ENCODE measurements at places on chromosomes 2 and 18.
A peak's percentile ranks its signal among the peaks of the same experiment; 100 is the strongest.

GRCh38 chr18:28581521-28582071 is 404.7 kb upstream of the CDH2 start:
- no peak for DNase-seq

DNA sequence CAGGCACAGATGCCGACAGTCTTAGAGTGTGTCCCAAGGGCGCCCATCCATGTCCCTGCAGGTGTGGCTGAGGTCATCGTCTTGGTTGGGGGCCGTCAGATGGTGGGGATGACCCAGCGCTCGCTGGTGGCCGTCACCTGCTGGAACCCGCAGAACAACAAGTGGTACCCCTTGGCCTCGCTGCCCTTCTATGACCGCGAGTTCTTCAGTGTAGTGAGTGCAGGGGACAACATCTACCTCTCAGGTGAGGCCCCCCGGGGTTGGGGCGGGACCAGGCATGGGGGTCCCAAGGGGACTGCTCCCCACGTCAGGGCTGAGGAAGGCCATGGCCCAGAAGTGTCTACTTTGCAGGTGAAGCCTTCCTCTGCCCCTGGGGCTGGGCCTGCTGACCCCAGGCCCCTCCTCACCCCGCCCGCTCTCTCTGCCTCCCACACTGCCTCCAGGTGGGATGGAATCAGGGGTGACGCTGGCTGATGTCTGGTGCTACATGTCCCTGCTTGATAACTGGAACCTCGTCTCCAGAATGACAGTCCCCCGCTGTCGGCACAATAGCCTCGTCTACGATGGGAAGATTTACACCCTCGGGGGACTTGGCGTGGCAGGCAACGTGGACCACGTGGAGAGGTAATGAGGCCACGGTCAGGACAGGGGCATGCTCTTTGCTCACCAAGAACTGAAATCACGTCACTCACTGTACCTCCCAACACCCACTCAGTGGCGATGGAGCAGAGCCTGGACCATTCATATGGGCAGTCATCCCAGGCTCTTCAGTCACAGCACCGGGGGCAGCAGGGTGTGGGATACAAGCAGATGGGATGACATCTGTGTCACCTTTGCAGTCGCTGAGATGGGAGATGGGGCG is 230.8 kb downstream of the ATAD2B start:
- no peak for DNase-seq

- DNase-seq = no peak
Measured at GRCh38 chr2:238299803-238300202, 11.4 kb upstream of the PER2 start.

GRCh38 chr2:191675807-191676721 is 1.9 kb upstream of the NABP1 start:
- peak; percentile 43 for DNase-seq

- DNase-seq = no peak
Measured at GRCh38 chr18:50620319-50620718, 60.4 kb downstream of the MAPK4 start.

- no peak for DNase-seq
Measured at GRCh38 chr2:170362313-170362870, 184.4 kb downstream of the MYO3B start.

- no peak for DNase-seq
Measured at GRCh38 chr2:72132981-72133720, 14.5 kb downstream of the CYP26B1 start.

- DNase-seq = no peak
Measured at GRCh38 chr18:31301201-31301655, 16.7 kb upstream of the DSG1 start.

- no peak for DNase-seq
Measured at GRCh38 chr2:97965116-97965515, 30.6 kb downstream of the TMEM131 start.

DNA sequence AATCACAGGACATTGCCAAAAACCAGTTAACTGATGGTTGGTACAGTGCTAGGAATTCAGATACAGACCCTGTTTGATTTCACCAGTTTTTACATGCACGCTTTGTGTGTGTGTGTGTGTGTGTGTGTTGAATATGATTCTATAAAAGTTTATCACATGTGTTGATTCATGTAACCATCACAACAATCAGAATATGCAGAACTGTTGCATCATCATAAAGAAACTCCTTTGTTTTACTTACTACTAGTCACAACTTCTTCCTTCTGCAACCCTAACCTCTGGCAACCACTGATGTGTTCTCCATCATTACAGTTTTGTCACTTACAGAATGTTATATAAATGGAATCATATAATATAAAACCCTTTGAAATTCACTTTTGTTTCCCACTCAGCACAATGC is 144.8 kb upstream of the CYP26B1 start:
- DNase-seq = no peak

GRCh38 chr18:68263481-68263880 is 451.4 kb downstream of the TMX3 start:
- no peak for DNase-seq

- DNase-seq = no peak
Measured at GRCh38 chr2:82728090-82728489, 1731.0 kb downstream of the SUCLG1 start.

- no peak for DNase-seq
Measured at GRCh38 chr2:148026573-148026972, 5.7 kb downstream of the MBD5 start.

DNA sequence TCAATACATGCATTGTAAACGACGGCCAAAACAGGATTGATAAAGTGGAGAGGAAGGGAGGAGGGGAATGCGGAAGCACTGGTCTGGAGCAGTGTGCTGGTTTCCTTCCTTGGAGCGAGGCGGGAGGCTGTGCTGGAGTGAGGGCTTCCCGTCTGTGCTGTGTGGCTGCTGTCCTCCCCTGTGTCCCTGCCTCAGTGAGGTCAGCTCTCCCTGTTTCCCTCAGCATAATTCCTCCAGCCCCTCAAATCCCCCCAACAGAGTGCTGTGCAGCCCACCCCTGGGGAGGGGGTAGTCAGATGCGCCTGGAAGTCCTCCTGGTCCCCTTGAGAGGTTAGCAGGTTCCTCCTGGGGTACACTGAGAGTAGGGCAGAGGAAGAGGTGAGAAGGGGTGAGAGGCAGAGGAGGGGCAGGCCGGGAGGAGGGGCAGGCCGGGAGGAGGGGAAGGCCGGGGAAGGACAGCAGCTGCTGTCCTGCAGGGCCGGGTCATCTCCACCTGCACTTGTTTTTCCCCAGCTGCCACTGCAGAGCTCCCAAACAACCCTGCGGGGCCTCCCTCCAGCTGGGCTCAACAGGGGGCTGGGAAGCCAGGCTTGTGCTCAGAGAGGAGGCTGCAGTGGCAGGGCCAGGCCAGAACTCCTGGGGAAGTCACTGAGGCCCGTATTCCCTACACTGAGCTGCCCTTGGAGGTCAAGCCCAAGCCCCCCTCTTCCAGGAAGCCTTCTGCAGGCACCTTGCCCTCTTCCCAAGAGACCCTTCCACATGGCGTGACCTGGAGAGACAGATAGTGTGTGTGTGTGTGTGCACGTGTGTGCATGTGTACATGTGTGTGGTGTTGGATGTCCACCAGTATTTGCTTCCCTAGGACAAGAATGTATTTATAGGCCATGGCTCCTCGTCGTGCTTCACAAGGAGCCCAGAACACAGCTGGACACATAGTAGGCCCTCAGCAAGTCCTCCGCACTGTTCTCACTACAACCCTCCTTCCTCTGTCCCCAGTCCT is 13.2 kb upstream of the ATP6V1B1 start:
- DNase-seq = no peak

GRCh38 chr2:109530712-109531111 is 83.1 kb downstream of the SEPTIN10 start:
- no peak for DNase-seq

- no peak for DNase-seq
Measured at GRCh38 chr18:13211534-13211933, 7.0 kb upstream of the LDLRAD4 start.

DNA sequence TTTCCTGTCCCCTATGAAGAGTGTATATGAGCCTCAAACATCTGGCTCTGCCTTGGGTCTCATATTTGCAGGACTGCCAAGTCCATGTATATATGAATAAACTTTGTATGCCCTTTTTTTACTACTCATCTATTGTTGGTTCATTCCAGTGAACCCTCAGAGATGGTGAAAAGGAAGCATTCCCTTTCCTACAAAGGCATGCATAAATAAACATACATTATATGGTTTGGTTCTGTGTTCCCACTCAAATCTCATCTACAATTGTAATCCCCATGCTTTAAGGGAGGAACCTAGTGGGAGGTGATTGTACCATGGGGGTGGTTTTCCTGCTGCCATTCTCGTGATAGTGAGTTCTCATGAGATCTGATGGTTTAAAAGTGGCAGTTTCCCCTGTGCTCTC is 534.2 kb downstream of the SPAG16 start:
- no peak for DNase-seq

DNA sequence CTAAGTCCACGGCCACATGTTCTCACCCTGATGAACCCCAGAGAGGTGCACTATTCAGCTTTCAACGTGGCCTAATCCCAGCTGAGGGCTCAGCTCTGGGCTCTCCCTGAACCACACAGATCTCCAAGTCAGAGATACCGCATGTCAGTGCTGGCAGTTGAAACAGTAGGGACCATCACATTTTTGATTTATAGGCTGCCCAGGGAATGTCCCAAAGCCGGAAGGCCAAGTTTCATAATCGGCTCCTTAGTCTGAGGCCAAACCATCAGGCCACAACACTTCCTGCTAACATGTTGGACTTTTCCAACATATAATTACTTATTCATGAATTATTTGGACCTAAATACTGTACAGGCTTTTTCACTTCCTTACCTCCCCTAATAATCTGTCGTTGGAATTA is 91.9 kb upstream of the KLHL29 start:
- no peak for DNase-seq

- no peak for DNase-seq
Measured at GRCh38 chr18:78979056-78979729, 425 bp upstream of the SALL3 start.

GRCh38 chr18:55768255-55768654 is 180.3 kb upstream of the TCF4 start:
- no peak for DNase-seq

DNA sequence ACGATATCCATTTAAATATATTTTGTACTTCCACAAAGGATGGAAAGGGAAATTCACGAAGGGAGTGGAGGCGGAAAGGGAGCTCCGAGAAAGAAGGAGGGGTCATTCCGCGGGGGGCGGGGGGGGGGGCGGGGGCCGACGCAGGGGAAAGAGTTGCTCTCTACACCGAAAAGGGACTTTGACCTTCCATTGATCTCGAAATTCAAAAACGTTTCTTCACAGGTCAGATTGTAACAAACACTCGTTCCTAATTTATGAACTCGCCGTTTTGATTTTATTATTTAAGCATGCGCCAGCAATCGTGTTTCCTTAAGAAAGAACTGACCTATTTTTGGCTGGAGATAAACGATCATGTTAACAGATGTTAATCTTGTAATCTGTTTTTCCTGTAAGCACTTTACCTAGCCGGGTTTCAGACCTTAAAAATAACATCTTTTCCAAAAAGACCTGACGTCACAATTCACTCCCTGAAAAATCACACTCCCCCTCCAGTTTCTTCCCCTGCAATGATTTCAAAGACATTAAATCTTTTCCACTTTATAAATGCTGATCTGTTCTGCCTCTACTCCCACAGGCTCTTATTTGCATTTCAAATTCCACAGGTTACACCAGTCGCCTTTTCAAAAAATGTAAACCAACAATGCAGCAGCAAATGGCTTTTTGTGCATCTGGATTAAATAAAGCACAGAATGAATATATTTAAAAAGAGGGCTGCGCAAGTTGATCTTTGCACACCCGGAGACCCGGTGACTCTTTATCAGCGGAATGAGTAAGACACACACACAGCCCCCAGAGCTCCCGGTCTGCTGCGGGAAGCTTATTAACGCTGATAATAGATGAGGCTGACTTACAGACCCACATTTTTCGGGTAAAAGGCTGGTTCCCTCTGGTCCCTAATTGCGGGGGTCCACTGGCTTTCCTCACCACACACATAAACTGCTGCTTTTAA is 1.6 kb downstream of the ZNF516 start:
- DNase-seq = no peak

DNA sequence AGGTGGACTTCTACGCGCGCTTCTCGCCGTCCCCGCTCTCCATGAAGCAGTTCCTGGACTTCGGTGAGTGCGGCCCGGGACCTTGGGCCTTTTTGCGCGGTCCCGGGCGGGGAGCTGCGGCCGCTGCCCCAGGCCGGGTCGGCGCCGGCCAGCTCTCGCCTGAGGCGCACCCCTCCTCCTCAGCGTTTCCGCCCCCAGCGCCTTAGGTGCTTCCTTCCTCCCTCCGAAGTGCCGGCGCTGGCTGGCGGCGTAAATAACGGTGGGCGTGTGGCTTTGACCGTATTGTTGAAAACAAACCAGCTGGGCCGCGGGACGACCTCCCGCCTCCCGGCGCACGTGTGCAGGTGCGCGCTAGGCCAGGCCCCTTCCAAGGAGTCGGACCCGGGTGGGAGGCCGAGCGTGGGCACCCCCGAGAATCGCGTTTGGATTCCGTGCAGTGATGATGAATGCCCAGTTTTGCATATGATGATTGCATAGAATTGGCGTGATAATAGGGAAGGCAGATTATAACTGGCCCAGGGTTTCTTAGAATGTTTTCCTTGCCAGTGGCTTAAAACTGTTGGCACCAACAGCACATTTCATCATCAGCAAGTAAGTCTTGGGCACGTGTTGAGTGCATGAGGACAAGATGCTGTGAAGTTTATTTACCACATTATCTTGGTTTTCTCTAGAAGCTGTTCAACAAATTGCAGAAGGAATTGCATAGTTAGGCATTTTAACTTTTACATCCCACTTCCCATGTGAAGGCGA is 569 bp downstream of the PDK1 start:
- DNase-seq = peak; percentile 49

- no peak for DNase-seq
Measured at GRCh38 chr2:85276571-85277118, 51.1 kb downstream of the TGOLN2 start.

GRCh38 chr18:7017013-7017412 is 100.6 kb downstream of the LAMA1 start:
- DNase-seq = no peak

DNA sequence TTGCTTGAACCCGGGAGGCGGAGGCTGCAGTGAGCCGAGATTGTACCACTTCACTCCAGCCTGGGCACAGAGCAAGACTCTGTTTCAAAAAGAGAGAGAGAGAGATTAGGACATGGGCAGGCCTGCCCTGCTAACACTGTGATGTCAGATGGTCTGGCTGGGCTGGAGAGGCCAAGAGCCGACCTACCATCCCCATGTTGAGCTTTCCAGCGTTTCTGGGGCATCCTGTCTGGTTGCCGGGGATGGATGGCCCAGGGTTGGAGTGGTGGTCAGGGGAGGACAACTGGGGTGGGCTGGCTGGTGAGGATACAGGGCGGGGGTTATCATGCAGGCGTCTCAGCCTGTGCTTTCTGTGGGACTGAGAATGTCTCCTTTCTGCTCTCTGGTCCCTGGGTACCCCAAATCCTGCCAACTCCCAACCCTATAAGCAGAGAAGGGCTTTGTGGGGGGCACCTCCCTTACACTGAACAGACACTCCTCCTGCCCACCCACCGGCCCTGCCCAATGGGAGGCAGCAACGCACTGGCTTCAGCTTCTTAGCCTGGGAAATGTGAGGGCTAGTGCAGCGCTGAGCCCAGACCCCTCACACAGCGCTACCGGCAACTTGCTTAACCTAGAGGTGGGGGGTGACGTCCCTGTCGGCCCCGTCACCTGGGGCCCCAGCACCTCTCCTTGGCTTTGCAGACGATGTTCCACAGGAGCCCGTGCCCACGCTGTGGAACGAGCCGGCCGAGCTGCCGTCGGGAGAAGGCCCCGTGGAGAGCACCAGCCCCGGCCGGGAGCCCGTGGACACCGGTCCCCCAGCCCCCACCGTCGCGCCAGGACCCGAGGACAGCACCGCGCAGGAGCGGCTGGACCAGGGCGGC is 5.4 kb downstream of the SNORC start:
- no peak for DNase-seq
